GM23338 (cell line): ENCODE measurements at places on chromosomes 11 and 22. TPM values are rescaled to one million over a fixed set of nuclear protein-coding genes. Genes with fewer than 3 reads are reported as not detected.

DNA sequence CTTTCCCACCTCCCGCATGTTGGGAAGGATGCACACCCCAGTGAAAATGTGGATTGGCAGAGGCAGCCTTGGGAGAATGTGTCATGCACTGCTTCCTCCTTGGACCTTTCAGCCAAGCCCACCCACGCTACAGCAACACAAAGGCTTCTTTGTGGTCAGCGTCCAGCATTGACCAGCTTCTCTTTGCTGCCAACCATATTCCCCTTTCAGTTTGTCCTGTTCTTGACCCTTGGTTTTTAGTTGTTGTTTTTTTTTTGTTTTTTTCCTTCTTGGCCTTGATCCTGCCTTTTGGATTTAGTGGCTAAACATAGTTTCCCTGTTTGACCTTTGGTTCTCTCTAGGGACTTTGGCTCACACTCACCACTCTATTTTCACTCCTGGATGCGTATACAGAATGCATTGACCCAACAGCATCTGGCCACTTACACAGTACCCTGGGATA, 573.6 kb downstream of the INSC start:
- no peak for DNase-seq

- DNase-seq = no peak
Observed at GRCh38 chr11:27408246-27408800, 45.3 kb upstream of the CCDC34 start.

DNA sequence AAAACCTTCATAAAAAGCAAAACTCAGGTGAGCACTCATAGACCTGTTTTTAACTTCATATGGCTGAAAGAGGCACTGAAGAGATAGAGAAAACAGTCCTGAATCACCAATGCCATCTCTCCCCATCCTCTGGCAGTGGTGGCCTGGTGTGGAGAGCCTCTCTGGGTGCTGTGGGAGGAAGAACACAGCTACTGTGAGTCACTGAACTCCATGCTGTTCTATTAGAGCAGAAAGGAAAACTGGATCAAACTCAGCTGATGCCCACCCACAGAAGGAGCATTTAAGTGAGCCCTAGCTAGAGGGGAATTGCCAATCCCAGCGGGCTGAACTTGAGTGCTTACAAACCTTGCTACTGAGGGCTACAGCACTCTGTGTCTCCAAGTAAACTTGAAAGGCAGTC, 115.3 kb upstream of the SESN3 start:
- no peak for DNase-seq

The CCDC82 gene
- polyA plus RNA-seq = 40.0 and 45.8 TPM in 2 replicates

The FAM76B gene
- 15.6 and 21.1 TPM in 2 replicates for polyA plus RNA-seq

The LRRC74B gene
- polyA plus RNA-seq = not detected in 2 replicates

DNA sequence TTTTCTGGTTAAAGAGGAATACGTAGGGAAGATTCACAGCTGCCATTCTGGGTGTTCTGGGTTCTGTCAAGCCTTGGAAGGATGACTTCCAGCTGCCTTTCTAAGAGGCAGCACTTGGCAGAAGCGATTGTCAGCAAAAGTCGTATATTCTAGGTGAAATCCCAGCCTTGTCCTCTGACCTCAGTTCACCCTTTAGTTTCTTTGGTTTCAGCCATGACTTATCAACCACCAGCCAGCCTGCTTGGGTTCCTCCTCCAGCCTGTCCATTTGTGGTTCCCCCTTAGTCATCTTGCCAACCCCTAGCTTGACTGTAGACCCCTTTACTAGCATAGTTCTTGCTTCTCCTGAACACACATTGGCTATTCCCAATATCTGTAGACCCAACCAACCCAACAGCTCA, 102.3 kb upstream of the CD44 start:
- no peak for DNase-seq

DNA sequence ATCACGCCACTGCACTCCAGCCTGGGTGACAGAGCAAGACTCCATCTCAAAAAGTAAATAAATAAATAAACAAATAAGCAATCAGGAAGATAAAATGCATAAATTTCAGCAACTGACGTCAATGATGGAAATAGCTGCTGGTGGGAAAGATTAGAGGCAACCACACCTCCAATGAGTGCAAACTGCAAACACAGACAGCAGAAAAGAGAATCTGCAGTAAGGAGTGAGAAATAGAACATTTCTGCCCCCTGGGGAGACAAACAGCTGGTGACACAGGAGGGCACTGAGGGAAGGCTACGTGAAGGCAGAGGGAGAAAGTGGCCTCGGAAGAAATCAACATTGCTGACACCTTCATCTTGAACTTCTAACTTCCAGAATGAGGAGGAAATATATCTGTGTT, 6.5 kb downstream of the PI4KA start:
- DNase-seq = no peak

DNA sequence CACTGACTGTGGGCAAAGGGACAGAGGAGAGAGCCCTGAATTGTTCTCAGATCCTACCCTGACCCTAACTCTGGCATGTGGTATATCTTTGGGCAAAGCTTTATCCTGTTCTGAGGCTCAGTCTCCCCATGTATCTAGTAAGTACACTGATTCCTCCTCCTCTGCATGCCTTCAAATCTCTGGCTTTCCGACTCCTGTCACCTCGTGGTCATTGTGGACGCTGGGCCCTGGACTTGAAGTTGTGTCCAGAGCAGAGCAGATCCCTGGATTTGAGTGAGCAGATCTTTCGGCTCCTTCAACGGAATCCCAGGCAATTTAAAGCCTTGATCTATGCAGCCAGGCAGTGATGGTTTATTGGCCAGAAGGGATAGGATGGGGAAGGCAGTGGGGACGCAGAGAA, 3.0 kb downstream of the MOGAT2 start:
- no peak for DNase-seq
